ENCODE measurements at places on chromosomes 3 and 15. TPM values are rescaled to one million over a fixed set of nuclear protein-coding genes. Genes with fewer than 3 reads are reported as not detected.
A peak's percentile ranks its signal among the peaks of the same experiment; 100 is the strongest.

DNA sequence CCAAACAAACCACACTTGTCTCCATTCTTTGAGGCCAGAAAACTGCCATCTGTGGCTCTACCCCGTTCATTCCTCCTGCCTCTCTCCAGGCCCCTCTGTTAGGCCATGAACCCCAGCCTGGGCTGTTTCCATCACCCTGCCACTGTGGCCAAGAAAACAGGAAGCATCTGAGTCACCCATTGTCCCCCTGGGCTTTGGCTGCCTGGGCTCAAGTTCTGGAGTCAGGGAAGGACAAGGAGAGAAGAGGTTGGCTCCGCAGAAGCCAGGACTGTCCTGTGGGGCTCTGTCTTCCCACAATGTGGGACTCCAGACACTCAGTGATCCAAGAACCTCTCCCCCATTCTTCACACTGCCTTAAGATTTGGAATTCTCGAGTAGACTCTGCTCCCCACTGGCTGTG lies 14.8 kb upstream of the LCTL start:
- no peaks in the 10 kb centered on the region for H3K4me1 ChIP-seq
- DNase-seq, result peak; percentile 28
- no peak overlapping the region for H3K4me3 ChIP-seq
- no peak overlapping the region for H3K27ac ChIP-seq
- no peaks in the 10 kb centered on the region for H3K36me3 ChIP-seq
- no peaks in the 10 kb centered on the region for H3K27me3 ChIP-seq

DNA sequence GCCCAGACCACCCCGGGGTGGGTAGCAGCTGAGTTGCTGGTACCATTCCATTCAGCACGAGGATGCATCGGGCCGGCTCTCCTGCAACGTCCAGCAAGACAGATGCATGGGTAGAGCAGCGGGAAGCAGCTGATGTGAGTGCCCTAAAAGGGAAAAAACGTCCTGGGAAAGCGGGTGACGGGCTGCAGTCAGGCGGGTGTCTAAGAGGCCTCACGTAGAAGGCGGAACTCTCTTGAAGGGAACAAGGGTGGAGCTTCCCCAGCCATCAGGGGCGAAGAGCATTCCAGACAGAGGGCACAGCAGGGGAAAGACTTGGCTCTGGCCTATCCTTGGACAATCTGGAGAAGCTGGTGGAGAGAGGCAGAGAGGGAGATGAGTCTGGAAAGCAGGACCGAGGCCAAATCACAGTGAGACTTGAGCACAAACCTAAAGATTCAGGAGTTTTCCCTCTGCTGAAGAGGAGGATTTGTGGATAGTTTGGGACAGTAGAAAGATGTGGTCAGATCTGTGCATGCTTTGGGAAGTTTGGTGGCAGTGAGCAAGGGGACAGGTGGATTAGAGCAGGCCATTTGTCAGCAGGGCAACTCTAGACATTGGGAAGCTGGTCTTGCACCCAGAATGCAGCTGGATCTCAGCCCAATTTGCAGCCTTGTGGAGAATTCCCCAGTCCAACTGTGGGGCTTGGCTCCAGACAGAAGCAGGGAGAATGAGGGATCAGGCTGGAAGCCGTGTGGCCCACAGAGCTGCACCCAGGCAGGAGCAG lies 70.7 kb downstream of the SEMA5B start:
- no peaks in the 10 kb centered on the region for H3K36me3 ChIP-seq
- H3K4me3 ChIP-seq, result no peak overlapping the region
- peaks cover 40% of the 10 kb centered on the region for H3K4me1 ChIP-seq

DNA sequence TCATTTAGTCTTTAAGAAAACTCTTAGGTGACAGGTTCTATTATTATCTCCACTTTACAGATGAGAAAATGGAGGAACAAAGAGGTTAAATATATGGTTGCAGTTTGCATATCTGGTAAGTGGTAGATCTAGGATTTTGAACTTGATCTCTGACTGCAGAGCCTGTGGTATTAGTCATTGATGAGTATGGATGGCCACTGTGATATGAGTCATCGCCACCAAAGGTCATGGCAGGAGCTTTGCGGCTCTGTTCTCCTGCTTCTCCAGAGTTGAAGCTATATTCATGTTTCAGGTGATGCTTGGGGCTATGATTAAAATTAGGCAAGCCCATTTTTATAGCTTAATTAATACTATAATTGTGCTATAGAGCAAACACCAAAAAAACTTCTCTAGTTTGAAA lies 306.2 kb upstream of the DPPA4 start:
- H3K27me3 ChIP-seq, result no peaks in the 10 kb centered on the region
- no peak for DNase-seq
- no peak overlapping the region for H3K4me3 ChIP-seq
- H3K36me3 ChIP-seq, result no peaks in the 10 kb centered on the region

DNA sequence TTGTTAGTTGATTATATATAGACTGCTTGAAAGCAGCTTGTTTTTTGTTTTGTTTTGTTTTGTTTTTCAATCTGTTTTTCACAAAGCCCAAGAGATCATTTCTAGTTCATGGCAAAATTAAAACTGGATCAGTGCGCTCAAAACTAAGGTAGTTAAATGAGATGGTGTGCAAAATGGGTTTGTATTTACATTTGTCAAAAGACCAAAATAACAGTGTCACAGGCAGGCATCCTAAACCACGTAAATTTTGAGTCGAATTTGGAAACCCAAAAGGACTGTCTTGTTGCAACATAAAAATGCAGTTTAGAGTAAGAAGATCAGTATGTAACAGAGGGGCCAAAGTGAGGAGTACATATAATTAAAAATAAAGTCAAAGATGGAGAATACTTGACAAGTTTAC lies 2.4 kb downstream of the DMXL2 start:
- no peak for DNase-seq
- no peaks in the 10 kb centered on the region for H3K36me3 ChIP-seq
- H3K4me3 ChIP-seq, result no peak overlapping the region
- no peaks in the 10 kb centered on the region for H3K27me3 ChIP-seq
- no peak overlapping the region for H3K27ac ChIP-seq
- H3K4me1 ChIP-seq, result no peaks in the 10 kb centered on the region

DNA sequence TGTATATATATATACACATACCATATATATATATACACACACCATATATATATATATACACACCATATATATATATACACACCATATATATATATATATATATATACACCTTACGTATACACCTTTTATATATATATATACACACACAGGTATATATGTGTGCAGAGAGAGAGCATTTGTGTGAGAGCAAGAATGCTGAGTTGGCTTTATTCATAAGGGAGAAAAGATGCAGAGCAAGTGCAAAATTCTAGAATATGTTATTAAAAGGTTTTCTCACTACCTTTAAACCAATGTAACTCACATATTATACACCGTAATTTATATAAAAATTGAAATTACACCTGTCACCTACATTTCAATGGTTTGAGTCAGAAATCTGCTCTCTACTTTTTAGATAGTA lies 107.2 kb upstream of the ALCAM start:
- H3K27ac ChIP-seq, result no peak overlapping the region
- DNase-seq, result no peak
- H3K4me3 ChIP-seq, result no peak overlapping the region
- no peaks in the 10 kb centered on the region for H3K27me3 ChIP-seq
- H3K36me3 ChIP-seq, result no peaks in the 10 kb centered on the region

GRCh38 chr3:192911293-192911692 lies 6.4 kb downstream of the MB21D2 start:
- no peak overlapping the region for H3K27ac ChIP-seq
- H3K4me3 ChIP-seq, result no peak overlapping the region
- no peaks in the 10 kb centered on the region for H3K27me3 ChIP-seq
- DNase-seq, result no peak

DNA sequence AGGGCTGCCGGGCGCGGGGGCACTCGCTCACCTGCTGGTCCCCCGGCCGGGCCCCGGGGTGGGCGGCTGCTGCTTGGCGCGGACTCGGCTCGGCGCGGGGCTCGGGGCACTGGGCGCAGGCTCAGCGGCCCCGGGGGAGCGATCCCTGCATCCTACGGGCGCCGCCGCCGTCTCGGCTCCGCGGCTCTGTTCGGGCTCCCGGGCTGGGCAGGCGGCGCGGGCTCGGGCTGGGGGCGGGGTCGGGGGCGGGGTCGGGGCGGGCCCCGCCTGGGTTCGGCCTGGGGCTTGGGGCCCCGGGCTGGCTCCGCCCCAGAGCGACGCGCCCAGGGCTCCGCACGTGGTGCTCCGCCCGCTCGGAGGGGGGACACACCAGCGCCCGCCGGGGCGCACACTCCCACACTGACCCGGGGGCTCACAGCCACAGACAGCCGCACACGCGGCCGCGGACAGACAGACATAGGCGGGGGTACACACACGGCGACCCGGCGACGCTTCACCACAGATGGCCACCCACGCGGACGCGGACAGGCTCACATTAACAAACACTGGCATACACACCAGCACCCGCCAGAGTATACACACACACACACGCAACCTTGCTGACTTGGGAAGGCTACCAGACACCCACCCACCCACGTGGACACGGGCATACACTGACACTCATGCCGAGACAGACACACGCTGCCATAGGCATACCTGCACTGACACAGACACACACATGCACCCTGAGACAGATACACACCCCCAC lies at the start of gene SCN5A:
Gene SCN5A (minus strand): TSS at position 188 of the 748 bp plus-strand sequence. CDS start 16,380 bp downstream, outside the sequence.
- peak; percentile 71 for DNase-seq
- peak within 1 kb of the TSS; percentile 64 for H3K4me3 ChIP-seq
- H3K27me3 ChIP-seq, result peaks cover 43% of the 10 kb centered on the region
- H3K36me3 ChIP-seq, result no peaks in the 10 kb centered on the region
- H3K27ac ChIP-seq, result peak within 1 kb of the TSS; percentile 88

DNA sequence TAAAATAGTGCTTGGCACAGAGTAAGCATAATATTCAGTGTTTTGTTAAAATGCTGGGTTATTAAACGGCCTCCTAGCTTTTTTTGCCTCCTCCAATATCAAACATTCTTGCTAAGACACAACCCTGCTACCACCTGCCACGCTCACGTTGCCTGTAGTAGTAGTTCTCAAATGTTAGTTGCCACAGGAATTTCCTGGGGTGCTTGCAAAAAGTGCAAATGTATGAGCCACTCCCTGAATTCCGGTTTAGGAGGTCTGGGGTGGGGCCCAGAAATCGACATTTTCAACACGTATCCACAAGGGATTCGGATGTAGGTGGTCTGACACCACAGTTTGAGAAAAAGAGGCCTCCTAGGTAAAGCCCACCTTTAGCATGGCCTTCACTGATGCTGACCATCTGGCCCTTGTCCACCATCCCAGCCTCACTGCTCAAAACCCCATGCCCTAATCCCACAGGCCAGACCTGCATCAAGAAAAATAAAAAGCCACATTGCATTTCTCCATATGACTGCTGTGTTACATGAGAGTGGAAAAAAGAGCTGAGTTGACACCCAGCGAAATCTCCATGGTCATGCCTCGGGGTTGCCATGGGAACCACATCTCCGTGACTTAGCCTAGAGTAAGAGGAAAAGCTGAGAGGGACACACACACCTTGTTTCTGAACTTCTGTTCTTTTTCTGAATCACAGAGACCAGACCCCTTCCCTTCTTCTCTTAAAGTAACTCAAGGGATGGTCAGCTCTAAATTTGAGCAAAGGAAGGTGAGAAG lies 116.4 kb upstream of the HES1 start:
- no peaks in the 10 kb centered on the region for H3K36me3 ChIP-seq
- DNase-seq, result no peak
- H3K4me1 ChIP-seq, result no peaks in the 10 kb centered on the region
- no peak overlapping the region for H3K4me3 ChIP-seq
- peaks cover 3% of the 10 kb centered on the region for H3K27me3 ChIP-seq

GRCh38 chr15:70492240-70493177 lies 270.8 kb downstream of the UACA start:
- no peak overlapping the region for H3K4me3 ChIP-seq
- H3K27ac ChIP-seq, result no peak overlapping the region
- no peaks in the 10 kb centered on the region for H3K4me1 ChIP-seq
- H3K27me3 ChIP-seq, result no peaks in the 10 kb centered on the region
- H3K36me3 ChIP-seq, result no peaks in the 10 kb centered on the region

GRCh38 chr3:177813322-177813721 lies 616.0 kb upstream of the TBL1XR1 start:
- H3K36me3 ChIP-seq, result no peaks in the 10 kb centered on the region
- peaks cover 65% of the 10 kb centered on the region for H3K4me1 ChIP-seq
- no peak overlapping the region for H3K4me3 ChIP-seq
- DNase-seq, result peak; percentile 69
- no peak overlapping the region for H3K27ac ChIP-seq

- H3K4me1 ChIP-seq, result no peaks in the 10 kb centered on the region
- no peaks in the 10 kb centered on the region for H3K36me3 ChIP-seq
- H3K27me3 ChIP-seq, result no peaks in the 10 kb centered on the region
Observed at GRCh38 chr3:60339304-60339703, 911.9 kb downstream of the FHIT start.

- H3K4me1 ChIP-seq, result no peaks in the 10 kb centered on the region
- H3K4me3 ChIP-seq, result no peak overlapping the region
- no peak for DNase-seq
- no peaks in the 10 kb centered on the region for H3K36me3 ChIP-seq
- H3K27me3 ChIP-seq, result no peaks in the 10 kb centered on the region
Observed at GRCh38 chr15:39287322-39288195, 293.3 kb upstream of the THBS1 start.

- H3K27me3 ChIP-seq, result no peaks in the 10 kb centered on the region
- DNase-seq, result no peak
- peak overlapping the region; percentile 70 for H3K27ac ChIP-seq
Observed at GRCh38 chr3:30286811-30287210, 319.6 kb upstream of the TGFBR2 start.

- peak overlapping the region; percentile 17 for H3K27ac ChIP-seq
- no peaks in the 10 kb centered on the region for H3K27me3 ChIP-seq
- no peak for DNase-seq
- H3K36me3 ChIP-seq, result peaks cover 9% of the 10 kb centered on the region
- peaks cover 23% of the 10 kb centered on the region for H3K4me1 ChIP-seq
Observed at GRCh38 chr15:82536409-82537350, 3.6 kb downstream of the RPS17 start.

DNA sequence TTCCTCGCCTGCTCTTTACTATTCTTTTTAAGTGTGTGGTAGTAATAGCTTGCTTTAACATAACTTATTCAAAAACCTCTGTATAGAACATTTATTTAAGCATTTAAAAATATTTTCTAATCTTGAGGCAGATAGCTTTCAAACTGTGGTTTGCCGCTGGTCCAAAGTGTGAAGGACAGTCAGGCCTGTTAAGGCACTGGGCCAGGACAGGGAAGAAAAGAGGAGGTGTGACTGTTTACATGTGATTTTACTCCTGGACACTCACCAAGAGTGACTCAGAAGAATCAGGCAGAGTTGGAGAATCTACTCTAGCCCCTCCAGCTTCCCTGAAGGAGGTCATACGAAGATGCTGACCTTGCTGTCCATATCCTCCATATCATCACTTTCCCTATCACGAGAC lies 44.7 kb downstream of the CEP152 start:
- H3K27ac ChIP-seq, result no peak overlapping the region
- no peak overlapping the region for H3K4me3 ChIP-seq
- no peaks in the 10 kb centered on the region for H3K27me3 ChIP-seq
- H3K36me3 ChIP-seq, result peaks cover 24% of the 10 kb centered on the region

DNA sequence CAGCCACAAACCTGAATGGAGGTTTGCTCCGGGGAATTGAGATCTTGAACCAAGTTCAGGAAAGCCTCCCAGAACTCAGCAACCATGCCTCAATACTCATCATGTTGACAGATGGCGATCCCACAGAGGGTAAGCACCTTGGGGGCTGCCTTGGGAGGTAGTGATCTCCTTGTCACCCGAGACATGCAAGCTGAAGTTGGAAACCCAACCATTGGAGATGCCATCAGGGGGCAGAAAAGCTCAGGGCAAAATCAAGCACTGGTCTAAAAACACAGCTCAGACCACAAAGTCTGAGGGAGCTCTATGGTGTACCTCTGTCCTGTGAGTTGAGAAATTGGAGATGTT lies 5.8 kb downstream of the ITIH1 start:
- no peaks in the 10 kb centered on the region for H3K4me1 ChIP-seq
- H3K27ac ChIP-seq, result no peak overlapping the region
- H3K4me3 ChIP-seq, result no peak overlapping the region
- DNase-seq, result no peak
- no peaks in the 10 kb centered on the region for H3K36me3 ChIP-seq
- H3K27me3 ChIP-seq, result peaks cover 8% of the 10 kb centered on the region

SOX2 gene
- 0.11 TPM for total RNA-seq

CHRFAM7A gene
- 0.06 TPM for total RNA-seq

ACKR2 gene
- 0.93 TPM for total RNA-seq

ZNF860 gene
- not detected for total RNA-seq

SETD5 gene
- total RNA-seq, result 45.0 TPM

CISH gene
- 24.6 TPM for total RNA-seq

GREM1 gene
- total RNA-seq, result 0.36 TPM
